ENCODE measurements at places on chromosomes 4 and X. TPM values are rescaled to one million over a fixed set of nuclear protein-coding genes. Genes with fewer than 3 reads are reported as not detected.

- peak; percentile 63 for DNase-seq
Observed at GRCh38 chr4:24473309-24473721, 111.0 kb downstream of the DHX15 start.

GRCh38 chrX:54177306-54177705 lies 5.7 kb downstream of the FAM120C start:
- DNase-seq, result no peak

DNA sequence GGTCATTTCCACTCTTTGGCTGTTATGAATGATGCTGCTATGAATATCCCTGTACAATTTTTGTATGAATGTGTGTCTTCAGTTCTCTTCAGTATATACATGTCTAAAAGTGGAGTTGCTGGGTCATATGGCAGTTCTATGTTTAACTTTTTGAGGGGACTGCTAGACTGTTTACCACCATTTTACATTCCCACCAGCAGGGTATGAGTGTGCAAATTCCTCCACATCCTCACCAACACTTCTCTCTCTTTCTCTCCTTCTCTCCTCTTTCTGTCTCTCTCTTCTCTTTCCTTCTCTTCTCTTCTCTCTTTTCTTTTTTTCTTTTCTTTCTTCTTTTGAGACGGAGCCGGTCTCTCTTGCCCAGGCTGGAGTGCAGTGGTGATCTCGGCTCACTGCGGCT lies 7.8 kb downstream of the WWC2 start:
- DNase-seq, result no peak

DNA sequence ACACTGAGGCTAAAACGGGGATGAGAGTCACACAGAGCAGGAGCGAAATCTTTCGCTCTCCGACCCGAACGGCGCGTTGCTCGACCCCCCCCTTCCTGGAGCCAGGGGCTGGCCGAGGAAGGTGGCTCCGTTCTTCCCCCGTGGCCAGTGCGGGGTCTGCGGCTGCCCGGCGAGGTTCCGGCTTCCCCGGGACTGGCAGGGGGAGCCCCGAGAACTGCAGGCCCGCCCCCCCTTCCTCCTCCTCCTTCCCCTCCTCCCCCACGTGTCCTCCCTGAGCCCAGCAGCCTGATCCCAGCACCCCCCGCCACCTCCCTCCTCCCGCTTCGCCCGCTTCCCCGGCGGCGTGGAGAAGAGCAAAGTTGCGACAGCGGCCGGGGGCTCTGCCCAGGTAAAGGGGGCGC lies 2.4 kb upstream of the BCORL1 start:
- peak; percentile 61 for DNase-seq

Gene PSAPL1
- not detected for total RNA-seq

DNA sequence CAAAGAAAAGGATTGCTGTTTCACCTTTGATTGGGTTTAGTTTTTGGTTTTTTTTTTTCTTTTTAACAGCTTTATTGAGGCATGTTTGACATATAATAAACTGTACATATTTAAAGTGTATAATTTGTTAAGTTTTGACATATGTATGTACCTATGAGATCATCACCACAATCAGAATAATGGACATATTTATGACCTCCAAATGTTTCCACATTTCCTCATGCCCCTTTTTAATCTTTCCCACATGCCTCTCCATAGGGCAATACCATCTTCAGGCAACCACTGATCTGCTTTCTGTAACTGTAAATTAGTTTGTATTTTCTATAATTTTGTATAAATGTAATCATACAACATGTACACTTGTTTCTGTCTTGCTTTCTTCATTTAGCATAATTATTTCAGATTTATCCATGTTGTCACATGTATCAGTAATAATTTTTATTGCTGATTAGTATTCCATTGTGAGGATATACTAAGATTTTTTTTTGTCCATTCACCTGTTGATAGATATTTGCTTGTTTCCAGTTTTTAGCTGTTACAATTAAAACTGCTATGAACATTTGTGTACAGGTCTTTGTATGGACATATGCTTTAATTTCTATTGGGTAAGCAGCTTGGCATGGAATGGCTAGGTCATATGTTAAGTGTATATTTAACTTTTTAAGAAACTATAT lies 33.5 kb downstream of the PTPN13 start:
- no peak for DNase-seq

DNA sequence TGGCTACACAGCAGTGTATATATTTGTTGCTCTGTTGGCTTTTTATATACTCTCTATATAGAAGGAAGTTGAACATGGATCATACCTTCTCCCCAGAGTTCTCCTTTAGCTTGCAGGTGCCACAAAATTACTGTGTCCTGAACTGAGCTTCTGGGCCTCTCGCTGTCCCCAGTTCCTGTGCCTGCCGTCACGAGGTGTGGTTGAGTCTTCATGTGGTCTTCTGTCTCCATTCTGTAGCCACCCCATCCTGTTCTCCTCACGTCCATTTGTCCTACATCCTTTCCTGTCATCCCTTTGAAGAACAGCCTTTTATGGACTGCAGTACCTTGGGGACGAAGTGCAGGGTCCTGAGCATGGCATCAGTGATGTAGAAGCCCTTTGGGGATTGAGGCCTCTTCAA lies 14.5 kb downstream of the TMEM131L start:
- no peak for DNase-seq

GRCh38 chrX:2348211-2348610 lies 152.6 kb downstream of the DHRSX start:
- DNase-seq, result no peak

GRCh38 chrX:124018023-124018422 lies 56.5 kb downstream of the STAG2 start:
- no peak for DNase-seq

DNA sequence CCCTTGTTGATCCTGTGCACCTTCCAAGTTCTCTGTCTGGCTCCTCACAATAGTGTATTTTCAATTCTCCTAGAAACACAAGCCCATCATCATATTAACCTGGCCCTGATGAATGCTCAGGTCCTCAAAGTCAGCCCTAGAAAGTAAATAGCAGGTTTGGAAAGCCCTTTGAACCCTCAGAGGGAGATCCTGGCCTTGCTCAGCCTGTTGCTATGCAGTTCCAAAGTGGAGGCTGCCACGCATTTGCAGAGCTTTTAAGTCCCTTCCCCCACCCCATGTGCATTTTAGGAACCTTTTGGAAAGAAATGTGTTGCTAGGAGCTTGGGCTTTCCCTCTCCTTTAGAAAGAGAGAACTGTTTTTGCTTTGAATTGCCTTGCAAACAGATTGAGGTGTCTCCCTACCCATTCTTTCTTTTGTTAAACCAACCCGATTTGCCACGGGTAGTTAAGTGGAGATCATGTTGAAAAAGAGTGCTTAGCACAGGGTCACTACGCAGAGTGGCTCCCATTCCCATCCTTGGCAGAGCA lies 12.2 kb downstream of the MAMLD1 start:
- DNase-seq, result no peak

GRCh38 chr4:13626492-13627177 lies 890 bp downstream of the BOD1L1 start:
- no peak for DNase-seq

GRCh38 chrX:41352329-41352838 lies 18.4 kb downstream of the DDX3X start:
- no peak for DNase-seq

GRCh38 chr4:157824021-157824420 lies 348.8 kb downstream of the GASK1B start:
- DNase-seq, result no peak

Gene UBL4A
- total RNA-seq, result 48.9 TPM

Gene TMSB15A
- total RNA-seq, result 0.78 TPM

Gene CNKSR2
- total RNA-seq, result 4.2 TPM

- DNase-seq, result no peak
Observed at GRCh38 chr4:56261027-56261426, 126.3 kb downstream of the AASDH start.

GRCh38 chrX:130262231-130262630 lies 6.5 kb downstream of the ZNF280C start:
- no peak for DNase-seq

- no peak for DNase-seq
Observed at GRCh38 chr4:151668689-151669402, 92.0 kb downstream of the GATB start.

Data from thyroid gland (tissue), 4 donors.